ENCODE measurements at places on chromosomes 5 and 9.
A peak's percentile ranks its signal among the peaks of the same experiment; 100 is the strongest.

- DNase-seq = no peak
These were observed 29.7 kb downstream of the RASGRF2 start for GRCh38 chr5:80989883-80990282.

DNA sequence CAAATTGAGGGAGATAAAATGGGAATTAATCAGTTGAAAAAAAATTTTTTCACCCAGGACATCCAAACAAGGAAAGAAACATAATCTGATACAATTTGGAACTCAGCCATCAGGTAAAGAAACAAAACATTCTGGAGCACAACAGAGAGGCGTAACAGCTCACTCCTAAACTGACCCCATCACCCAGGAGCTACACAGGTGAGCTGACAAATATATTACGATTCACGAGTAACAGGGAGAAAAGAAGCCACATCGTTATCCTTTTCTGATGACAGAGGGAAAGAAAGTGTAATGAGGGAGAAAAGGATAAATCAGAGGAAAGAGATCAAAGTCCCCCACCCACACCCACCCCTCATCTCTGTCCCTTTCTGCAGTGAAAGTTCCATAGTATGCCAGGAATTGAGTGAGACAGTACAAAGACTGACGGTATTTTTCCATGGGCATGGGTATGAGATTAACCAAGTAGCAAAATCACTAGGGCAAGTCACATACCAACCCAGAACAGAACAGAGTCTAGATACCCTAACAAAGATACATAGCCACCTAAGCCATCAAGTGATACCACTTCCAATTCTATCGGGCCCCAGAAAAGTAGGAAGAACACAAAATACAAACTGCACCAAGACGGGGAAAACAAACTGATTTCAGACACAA is 45.4 kb downstream of the TMEM245 start:
- DNase-seq = no peak

DNA sequence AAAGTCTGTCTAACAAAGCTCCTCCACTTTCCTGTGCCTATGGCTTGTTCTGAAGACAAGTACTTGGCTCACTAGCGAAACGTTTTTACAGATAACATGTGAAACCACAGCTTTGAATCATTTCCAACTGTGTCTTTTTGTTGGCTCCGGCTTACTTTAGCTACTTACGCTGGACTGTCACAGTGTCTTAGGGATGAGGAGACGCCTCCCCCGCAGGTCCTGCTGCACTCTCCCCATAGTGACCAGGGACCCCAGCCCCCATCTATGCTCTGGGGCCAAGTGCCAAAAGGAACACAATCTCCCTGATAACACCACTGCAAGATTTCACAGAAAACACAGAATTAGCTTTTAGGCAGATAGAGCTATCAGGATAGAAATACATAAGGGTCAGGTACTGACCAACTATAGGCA is 219.1 kb downstream of the ADAMTS6 start:
- no peak for DNase-seq

- no peak for DNase-seq
These were observed 305.1 kb downstream of the TRPM3 start for GRCh38 chr9:70816316-70816715.

DNA sequence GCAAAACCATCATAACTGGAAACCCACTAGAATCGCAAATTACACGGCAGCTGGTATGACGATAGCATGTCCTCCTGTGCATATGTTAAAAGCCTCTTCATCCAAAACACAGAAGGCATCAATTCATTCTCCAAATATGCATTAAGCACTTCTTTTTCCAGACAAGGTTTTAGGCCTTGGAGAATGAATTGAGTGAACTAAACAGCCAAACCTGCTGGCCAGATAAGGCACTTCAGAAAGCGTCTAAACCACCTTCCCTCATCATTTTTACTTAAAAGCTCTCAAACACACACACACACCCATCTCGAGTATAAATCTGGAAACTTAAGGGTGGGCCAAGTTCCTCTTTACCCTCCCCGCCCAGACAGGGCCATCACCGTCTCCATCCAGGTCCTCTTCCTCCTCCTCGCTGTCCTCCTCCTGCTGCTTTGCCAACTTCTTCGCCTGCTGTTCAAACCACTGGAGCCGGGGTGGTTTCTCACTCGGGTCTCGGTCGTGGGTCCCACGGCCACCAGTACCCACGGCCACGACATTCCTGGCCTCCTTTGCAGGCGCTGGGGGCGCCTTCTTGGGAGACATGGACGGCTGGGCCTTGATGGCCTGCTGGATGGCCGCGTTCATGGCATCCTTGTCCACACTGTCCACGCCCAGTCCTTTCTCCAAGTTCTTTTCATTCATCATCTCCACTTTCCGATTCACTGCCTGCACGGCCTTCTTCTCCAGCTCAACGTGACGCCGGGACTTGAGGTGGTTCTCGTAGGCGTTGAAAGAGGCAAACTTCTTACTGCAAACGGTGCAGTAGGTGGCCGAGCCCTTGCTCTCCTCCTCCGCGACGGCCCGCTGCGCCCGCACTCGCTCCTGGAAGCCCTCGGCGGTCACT is 696 bp downstream of the ZNF622 start:
- DNase-seq = no peak

GRCh38 chr5:80961376-80962281 is 1.5 kb downstream of the RASGRF2 start:
- DNase-seq = peak; percentile 33
